ENCODE measurements at places on chromosomes 7 and 10.

GRCh38 chr10:38157270-38157685 is 63.1 kb downstream of the ZNF37A start:
- no peak for DNase-seq

- no peak for DNase-seq
Measured at GRCh38 chr7:75850235-75850634, 28.6 kb upstream of the RHBDD2 start.

GRCh38 chr7:128859232-128860157 is 3.2 kb upstream of the ATP6V1F start:
- DNase-seq: no peak

- DNase-seq: no peak
Measured at GRCh38 chr7:36098096-36098495, 55.0 kb upstream of the EEPD1 start.

DNA sequence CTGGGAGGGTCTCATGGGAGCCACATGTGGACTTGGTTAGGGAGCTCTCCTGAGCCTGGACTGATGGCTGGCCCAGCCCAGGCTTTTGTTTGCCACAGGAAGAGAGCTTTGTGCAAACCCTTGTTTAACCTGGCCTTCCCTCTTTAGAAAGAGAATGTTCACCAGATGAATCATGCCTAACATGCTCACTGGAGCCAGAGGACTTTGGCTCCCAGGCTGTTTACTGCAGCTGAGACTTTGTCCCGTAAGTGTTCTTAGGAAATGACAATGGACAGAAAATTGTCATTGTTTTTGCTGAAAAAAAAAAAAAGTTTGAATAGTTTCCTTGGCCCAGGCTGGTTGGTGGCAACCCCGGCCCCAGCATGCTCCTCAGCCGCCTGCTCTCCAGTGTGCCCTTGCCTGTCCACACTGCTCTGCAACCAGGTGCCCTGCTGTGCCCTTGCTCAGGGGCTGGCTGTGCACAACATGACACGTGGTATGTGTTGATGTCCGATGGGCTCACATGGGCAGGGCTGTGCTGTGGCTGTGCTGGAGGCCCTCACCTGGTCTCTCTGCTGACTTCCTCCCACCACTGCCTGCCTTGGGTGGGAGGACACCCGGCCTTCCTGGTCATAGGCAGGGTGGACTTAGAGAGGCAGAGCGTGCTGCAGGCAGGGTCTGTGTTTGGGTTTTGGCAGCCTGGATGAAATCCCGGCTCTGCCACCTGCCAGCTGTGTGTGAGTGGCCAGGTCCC is 215.3 kb upstream of the ZNF32 start:
- DNase-seq: no peak

GRCh38 chr10:25867321-25867720 is 66.7 kb upstream of the MYO3A start:
- DNase-seq: no peak

DNA sequence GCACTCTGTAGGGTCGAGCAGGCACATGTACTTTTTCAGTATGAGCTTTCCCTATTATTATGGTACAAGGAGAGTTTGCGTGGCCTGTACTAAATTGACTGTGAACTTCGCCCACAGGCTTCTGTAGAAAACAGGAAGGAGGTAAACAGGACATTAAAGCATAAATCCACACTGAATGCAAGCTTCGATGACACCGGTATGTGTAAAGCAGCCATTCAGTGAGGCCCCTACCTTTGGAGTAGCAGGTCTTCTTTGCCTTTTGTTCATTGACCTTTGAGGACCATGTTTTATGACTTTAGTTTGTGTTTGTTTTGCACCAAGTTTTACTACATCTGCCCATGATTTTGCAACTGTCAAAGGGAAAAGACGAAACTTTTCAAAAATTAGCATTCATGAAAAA is 14.5 kb downstream of the MKI67 start:
- no peak for DNase-seq

- no peak for DNase-seq
Measured at GRCh38 chr10:22265839-22266537, 48.2 kb upstream of the EBLN1 start.

GRCh38 chr10:93309062-93309461 is 173.1 kb downstream of the MYOF start:
- DNase-seq: no peak

- DNase-seq: no peak
Measured at GRCh38 chr7:139574618-139575337, 51.3 kb downstream of the CLEC2L start.

DNA sequence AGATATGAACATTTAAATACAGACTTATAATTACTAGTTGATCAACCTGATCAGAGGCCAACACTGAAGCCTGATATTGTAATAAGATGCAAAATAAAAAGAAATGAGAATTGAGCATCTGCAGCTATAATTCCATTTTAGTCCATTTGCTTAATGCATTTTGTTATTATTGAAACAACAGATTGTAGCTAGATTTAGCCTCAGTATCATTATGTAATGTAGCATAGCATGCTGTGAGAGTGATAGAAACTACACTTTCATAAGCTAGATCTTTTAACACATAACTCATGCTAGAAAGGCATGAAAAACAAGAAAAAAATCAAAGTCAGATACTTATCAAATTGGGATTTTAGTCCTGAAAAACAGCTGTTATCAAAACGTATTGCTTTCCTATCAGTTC is 292.7 kb upstream of the ADARB2 start:
- no peak for DNase-seq

DNA sequence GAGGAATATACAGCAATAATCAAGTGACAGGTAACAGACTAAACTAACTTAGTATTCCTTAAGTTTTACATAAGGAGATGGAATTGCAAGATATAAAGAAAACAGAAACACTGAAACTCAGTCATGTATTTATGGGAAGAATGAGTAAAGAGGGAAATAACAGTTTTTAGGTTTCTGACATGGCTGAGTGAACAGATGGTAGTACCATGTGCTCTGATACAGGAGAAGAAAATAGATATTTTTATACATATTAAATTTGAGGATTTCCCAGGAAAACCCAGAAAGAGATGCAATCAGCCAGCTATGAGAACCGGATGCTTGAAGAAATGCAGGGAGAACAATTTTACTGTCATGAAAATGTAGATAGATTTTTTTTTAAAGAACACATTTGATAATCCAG is 669.5 kb upstream of the GRM3 start:
- DNase-seq: no peak

All from stimulated activated naive CD8-positive, alpha-beta T cell treated with anti-CD3 and anti-CD28 coated beads, Interleukin-15, amount 100 ng/mL, for 72 hours (primary cell).